ENCODE measurements at places on chromosomes 3 and 15.

DNA sequence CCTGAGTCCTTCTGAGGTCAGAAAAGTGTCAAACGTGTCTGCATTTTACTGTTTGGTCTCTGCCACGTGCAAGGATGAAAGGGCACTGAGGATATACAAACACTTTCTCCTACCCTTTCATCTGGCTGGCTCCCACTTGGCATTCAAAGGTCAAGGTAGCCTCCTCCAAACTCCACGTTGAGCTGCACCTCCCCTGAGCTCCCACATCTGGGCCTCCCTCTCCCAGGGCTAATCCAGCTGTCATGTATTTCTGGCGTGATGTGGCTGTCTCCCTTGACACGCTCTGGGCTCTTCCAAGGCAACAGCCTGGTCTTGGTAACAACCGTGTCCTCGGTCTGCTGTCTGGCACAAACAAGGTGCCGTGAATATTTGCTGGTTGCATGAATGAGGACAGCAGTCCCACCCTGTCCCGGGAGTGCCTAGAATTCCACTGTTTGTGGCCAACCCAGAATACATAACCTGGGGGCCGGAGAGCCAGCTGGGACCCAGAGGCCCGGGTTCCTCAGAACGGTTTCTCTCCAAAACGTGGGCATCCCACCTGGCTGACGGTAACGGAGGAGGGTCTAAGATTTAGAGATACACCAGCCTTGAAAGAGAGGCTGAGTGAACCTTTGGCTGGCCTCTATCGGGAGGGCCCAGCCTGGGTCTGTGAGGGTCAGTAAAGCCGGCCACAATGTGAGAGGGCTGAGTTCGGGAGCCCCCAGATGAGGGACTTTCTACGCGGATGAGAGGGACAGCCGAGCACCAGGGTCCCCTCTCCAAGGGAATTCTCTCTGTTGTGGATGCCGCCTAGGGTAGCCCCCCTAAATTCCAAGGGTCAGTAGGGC, 767 bp downstream of the GLT8D1 start:
- no peak for DNase-seq

GRCh38 chr15:90869601-90870353, 1.4 kb downstream of the FURIN start:
- DNase-seq, result peak; percentile 39

DNA sequence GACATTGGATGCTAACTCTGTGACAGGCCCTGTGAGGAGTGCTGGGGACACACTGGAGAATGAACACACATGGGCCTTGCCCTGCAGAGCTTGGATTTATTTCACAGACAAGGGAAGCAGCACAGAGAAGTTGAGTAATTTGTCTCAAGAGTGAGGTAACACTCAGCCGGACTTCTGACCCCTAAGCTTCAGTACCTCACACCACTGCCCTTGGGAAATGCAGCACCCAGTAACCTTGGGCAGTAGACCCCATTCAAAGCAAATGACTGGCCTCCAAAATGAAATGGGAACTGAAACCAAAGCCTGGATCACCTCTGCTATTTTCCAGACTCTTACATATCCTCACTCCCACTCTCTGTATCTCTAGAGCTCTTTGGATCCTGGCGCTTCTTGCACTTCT, 37.3 kb downstream of the RFT1 start:
- no peak for DNase-seq

GRCh38 chr15:29925227-29926082, 103.2 kb upstream of the TJP1 start:
- DNase-seq, result peak; percentile 5

GRCh38 chr3:115099986-115100571, 47.0 kb downstream of the ZBTB20 start:
- DNase-seq, result no peak

GRCh38 chr15:40543082-40543481, 21.8 kb downstream of the CCDC32 start:
- DNase-seq, result no peak

GRCh38 chr3:150077581-150078247, 107.0 kb upstream of the PFN2 start:
- no peak for DNase-seq

- DNase-seq, result no peak
Observed at GRCh38 chr3:180530276-180530675, 71.7 kb upstream of the TTC14 start.

- DNase-seq, result no peak
Observed at GRCh38 chr3:136835813-136836510, 17.0 kb downstream of the SLC35G2 start.

DNA sequence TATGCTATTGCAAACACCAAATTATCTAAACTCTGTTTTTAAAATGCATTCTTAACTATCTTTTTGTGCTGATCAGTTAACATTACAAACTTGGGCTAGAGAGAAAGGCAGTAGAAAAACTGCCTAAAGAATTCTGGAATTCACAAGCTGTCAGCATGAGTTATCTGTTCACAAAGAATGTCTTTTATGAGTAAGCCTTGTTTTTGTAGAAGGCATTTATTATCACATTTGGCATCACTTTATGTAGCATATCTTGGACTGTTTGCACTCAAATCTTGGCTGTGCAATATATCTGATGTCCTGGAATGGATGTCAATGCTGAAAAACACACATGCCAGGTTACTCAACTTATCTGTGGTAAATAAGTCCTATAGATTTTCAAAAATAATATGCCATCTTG, 15.5 kb upstream of the BCHE start:
- no peak for DNase-seq

DNA sequence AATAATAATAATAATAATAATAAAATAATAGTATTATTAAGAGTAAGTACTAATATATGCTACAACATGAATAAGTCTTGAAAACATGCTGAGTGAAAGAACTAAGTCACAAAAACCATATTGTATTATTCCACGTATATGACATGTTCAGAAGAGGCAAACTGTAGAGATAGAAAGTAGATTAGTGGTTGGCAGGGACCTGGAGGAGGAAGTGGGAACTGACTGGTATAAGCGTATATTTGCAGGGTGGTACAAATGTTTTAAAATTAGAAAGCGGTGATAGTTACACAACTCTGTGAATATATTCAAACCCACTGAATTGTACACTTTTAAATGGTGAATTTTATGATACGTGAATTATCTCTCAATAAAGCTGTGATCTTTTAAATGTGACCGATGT, 32.8 kb downstream of the LRRK1 start:
- no peak for DNase-seq

GRCh38 chr3:125179143-125179883, 33.2 kb downstream of the SLC12A8 start:
- DNase-seq, result no peak

GRCh38 chr3:188533172-188533571, 379.2 kb downstream of the LPP start:
- no peak for DNase-seq

GRCh38 chr3:13275376-13276005, 144.6 kb downstream of the NUP210 start:
- no peak for DNase-seq

All from activated CD4-positive, alpha-beta T cell treated with anti-CD3 and anti-CD28 coated beads, Interleukin-2, amount 50 U/mL, for 4 hours (primary cell).